Stimulated activated CD4-positive, alpha-beta T cell treated with anti-CD3 and anti-CD28 coated beads, Interleukin-4, amount 100 ng/mL, for 24 hours (primary cell): ENCODE measurements at places on chromosomes 2 and 18.

DNA sequence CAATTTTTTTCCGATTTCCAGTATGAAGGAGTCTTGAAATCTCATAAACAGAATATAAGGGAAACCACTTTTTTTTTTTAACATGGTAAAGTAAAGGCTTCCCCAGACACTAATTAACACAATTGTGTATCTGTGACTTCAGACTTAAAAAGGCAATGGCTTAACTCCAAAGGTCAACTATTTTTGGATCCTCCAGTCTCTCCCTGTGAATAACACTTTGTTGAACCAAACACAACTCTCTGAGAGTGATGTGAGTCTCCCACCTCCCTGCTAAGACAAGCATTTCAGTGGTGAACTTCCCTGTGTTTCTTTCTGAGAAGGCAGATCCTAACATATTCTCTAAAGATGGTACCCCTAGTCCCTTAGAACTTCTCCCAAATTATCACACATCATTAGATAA lies 219.6 kb upstream of the RBBP8 start:
- no peak for DNase-seq

- DNase-seq, result no peak
These were observed 309.0 kb downstream of the GULP1 start for GRCh38 chr2:188600536-188601210.

- no peak for DNase-seq
These were observed 1042.9 kb upstream of the ACVR2A start for GRCh38 chr2:146801886-146802285.

GRCh38 chr2:220466251-220466691 lies 838.8 kb downstream of the SLC4A3 start:
- no peak for DNase-seq

DNA sequence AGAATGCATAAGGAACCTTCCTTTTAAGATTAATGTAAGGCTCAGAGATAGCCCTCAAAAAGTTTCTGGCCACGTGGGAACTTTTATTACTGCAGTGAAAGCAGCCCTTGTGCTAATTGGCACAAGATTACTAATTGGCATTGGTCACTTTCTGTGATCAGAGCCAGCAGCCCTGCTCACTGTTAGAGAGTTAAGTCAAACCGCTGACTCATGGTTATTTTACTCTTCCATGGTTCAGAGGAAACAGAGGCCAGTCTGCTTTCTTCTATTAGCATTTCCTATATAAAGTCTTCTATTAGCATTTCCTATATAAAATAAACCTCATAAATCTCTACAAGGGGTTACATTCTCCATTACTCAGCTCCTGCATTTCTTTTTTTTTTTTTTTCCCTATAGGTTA lies 1.5 kb upstream of the SLC35G4 start:
- no peak for DNase-seq

GRCh38 chr18:48428475-48429177 lies 19.4 kb upstream of the ZBTB7C start:
- no peak for DNase-seq

DNA sequence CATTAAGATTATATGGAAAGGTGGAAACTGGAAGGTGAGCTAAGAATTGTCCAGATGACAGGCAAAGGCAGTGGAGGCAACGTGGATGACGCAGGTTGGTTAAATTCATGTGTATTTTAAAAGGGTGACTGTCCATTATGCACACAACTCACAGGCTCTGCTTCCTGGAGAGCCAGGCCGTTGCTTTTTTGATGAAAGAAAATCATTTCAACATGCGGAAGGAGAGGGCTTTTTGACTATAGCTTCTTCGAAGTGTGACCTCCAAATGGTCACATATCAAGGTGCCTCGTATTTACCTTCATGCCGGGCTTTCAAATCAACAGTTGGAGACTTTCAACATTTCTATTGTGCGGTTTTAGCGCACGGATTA lies 126.7 kb downstream of the MYCN start:
- DNase-seq, result no peak
